ENCODE measurements at places on chromosomes 6 and 20. TPM values are rescaled to one million over a fixed set of nuclear protein-coding genes. Genes with fewer than 3 reads are reported as not detected.

OR12D2 gene
- not detected for total RNA-seq

CLPSL1 gene
- not detected for total RNA-seq

PTCHD4 gene
- 0.12 TPM for total RNA-seq

WFDC5 gene
- not detected for total RNA-seq

PARD6B gene
- total RNA-seq: 38.4 TPM

CSNK2B gene
- 137 TPM for total RNA-seq

DUSP15 gene
- total RNA-seq: 0.27 TPM

TFAP2A gene
- total RNA-seq: 0.55 TPM

BFSP1 gene
- 0.20 TPM for total RNA-seq

HTR1E gene
- total RNA-seq: not detected

AVP gene
- not detected for total RNA-seq

SNAP25 gene
- total RNA-seq: 1.7 TPM

GTF3C6 gene
- total RNA-seq: 77.2 TPM

MAP3K5 gene
- total RNA-seq: 18.9 TPM

PSORS1C1 gene
- 6.7 TPM for total RNA-seq

MOG gene
- not detected for total RNA-seq

COX4I2 gene
- total RNA-seq: not detected

MGME1 gene
- 22.0 TPM for total RNA-seq

PAX1 gene
- not detected for total RNA-seq

MUCL3 gene
- not detected for total RNA-seq

PRSS16 gene
- 23.2 TPM for total RNA-seq

DNMT3B gene
- total RNA-seq: 0.78 TPM

GRM1 gene
- total RNA-seq: not detected

SLC22A16 gene
- not detected for total RNA-seq

NELFCD gene
- 41.2 TPM for total RNA-seq

ASIP gene
- not detected for total RNA-seq

HIVEP2 gene
- total RNA-seq: 10.1 TPM

GABRR2 gene
- 0.55 TPM for total RNA-seq

ZNF391 gene
- total RNA-seq: 1.8 TPM

FAM135A gene
- 54.4 TPM for total RNA-seq

RAB44 gene
- 0.42 TPM for total RNA-seq

CYP39A1 gene
- total RNA-seq: 3.0 TPM

LIME1 gene
- 13.4 TPM for total RNA-seq

BMP6 gene
- 2.1 TPM for total RNA-seq

NOX3 gene
- not detected for total RNA-seq

IDH3B gene
- total RNA-seq: 144 TPM

PHACTR1 gene
- total RNA-seq: 1.5 TPM

OLIG3 gene
- not detected for total RNA-seq

CST1 gene
- not detected for total RNA-seq

CHMP4B gene
- total RNA-seq: 233 TPM

GJA10 gene
- total RNA-seq: not detected

CD83 gene
- 1.3 TPM for total RNA-seq

SLC35D3 gene
- 0.34 TPM for total RNA-seq

FOXF2 gene
- 15.2 TPM for total RNA-seq

TP53TG5 gene
- total RNA-seq: 0.59 TPM

FAM229B gene
- 3.3 TPM for total RNA-seq

PLCB1 gene
- total RNA-seq: 10.9 TPM

PACSIN1 gene
- total RNA-seq: not detected

POU5F1 gene
- total RNA-seq: 6.3 TPM

Measured in left colon (tissue), 2 donors.